Omental fat pad (tissue), 4 donors: ENCODE measurements at places on chromosomes 7 and 10. TPM values are rescaled to one million over a fixed set of nuclear protein-coding genes. Genes with fewer than 3 reads are reported as not detected.

DNA sequence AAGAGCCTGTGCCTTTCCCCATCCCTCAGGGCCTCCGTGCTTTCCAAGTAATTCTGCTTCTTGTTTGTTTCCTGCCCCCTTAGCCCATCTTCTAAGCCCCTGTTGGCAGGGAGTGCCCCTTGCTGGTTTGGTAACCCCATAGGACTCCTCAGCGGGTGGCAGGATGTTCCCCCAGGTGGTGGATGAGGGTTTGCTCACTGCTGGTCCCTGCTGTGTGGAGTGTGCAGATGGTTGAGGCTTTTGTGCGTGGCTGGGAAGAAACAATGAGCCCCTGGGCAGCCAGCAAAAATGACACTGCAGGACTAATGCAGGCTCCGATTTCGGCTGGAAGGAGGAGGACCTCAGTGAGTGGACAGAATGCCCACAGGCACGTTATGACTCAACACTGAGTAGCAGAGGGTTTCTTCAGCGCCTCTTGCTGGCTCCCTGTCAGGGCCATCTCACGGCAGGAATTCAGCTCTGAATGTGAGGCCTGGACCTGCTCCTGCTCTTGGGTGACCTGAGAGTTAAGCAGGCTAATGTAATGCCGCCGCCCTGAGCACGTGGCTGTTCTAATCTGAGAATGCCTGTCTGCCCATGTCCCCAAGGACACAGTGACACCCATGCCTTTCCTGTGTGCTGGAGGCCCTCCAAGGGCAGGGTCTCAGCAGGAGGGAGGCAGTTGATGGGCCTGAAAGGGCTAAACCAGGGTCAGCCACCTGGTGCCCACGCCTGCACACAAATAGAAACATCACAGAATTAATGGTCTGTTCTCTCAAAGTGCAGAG is 16.6 kb downstream of the BAG3 start:
- DNase-seq = no peak

Gene PRSS58
- not detected for total RNA-seq

Gene LRIT1
- not detected for total RNA-seq

DNA sequence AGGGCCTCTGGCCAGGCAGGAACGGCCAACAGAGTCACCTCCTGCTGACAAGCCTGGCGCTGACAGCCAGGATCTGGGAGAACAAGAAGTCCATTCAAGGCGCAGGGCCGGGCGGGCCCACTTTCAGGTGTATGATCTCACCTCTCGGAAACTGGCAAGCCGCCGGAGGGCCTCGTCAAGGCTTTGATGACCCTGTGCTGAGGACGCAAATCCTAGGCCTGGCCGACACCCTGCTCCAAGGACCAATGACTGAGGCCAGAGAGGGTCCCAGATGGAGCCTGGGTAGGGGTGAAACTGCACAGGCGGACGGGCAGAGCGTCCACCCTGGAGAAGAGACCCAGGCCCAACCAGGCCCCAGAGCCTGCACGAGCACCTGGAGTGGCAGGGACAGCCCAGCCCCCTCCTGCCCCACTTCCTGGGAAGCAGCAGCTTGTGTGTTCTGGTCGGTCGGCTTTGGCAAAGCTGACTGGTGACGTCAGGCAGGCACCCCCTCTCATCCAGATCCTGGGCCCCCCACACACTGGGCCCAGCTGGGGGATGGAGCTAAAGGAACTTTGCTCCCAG is 30.6 kb downstream of the MYL10 start:
- no peak for DNase-seq

- DNase-seq = no peak
These were observed 197.0 kb upstream of the AGK start for GRCh38 chr7:141354251-141354650.
